ENCODE measurements at places on chromosomes 6 and 20. TPM values are rescaled to one million over a fixed set of nuclear protein-coding genes. Genes with fewer than 3 reads are reported as not detected.

GRCh38 chr6:137926207-137926731 lies 59.2 kb downstream of the TNFAIP3 start:
- DNase-seq, result no peak

Gene PROCR
- 9.5 TPM for total RNA-seq

Gene SOBP
- 15.3 TPM for total RNA-seq

Gene SDC4
- total RNA-seq, result 76.9 TPM

Gene TP53TG5
- total RNA-seq, result 2.1 TPM

GRCh38 chr6:122449069-122449468 lies 22.5 kb downstream of the SERINC1 start:
- no peak for DNase-seq

- DNase-seq, result peak; percentile 29
Observed at GRCh38 chr6:83867527-83868161, 8.2 kb downstream of the CYB5R4 start.

DNA sequence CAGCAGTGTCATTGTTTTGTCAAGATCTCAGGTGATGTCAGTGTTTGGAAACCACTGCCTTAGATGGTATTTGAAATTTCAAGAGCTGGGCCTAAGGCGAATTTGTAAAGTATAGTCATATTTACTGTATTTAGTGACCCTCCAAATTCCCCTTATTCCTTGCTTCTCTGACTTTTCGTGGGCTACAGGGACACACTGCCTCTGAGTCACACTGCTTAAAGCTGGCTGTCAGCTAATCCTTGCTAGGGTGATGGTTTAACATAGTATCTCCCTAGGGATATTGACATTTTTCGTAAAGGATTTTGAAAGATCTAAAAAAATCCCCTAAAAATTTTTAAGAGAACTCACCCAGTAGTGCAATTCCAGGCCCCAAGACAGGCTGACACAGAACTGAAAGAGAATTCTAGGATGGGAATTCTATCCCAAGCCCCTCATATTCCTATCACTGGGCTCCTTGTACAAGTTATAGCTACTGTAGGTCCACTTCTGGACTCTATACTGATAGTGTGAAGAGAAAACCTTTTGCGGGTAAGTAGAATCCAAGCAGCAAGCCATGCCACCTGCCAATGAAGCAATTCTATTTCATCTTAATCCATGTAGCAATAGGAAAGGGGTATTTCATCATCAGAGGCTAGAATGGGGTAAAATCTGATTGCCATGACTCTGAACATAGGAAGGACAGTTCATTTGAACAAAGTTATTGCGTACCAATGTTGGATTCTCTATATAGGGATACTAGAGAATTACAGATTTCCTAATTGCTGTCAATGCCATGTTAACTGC lies 4.3 kb downstream of the BMP6 start:
- DNase-seq, result no peak

DNA sequence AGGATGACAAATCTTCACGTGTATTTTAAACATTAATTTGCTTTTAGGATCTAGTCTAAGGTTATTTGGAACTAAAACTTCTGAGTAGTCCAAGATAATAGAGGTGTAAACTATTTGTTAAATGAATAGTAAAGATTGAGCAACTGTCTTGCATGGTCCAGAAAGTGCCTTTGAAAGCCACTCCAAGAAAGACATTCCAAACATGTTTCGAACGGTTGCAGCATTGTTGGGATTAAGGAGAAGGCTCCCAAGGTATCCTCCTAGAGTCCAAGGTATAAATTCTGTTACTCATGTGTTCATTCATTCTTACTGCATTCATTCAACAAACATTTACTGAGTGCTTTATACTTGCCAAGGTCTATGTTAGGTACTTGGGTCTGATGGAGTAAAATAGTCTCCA lies 28.8 kb upstream of the MYLK2 start:
- DNase-seq, result no peak

- DNase-seq, result peak; percentile 69
Observed at GRCh38 chr6:17167327-17167979, 65.6 kb downstream of the STMND1 start.

Gene IPCEF1
- total RNA-seq, result 1.7 TPM

Gene LST1
- total RNA-seq, result 6.9 TPM

Gene SYNDIG1
- 11.0 TPM for total RNA-seq

- DNase-seq, result no peak
Observed at GRCh38 chr6:16731478-16732051, 29.7 kb downstream of the ATXN1 start.

- no peak for DNase-seq
Observed at GRCh38 chr20:24761220-24762065, 187.6 kb upstream of the CST7 start.

Gene APOBEC2
- 237 TPM for total RNA-seq

Gene KCNK5
- total RNA-seq, result 0.50 TPM

Gene EDEM2
- 9.7 TPM for total RNA-seq

DNA sequence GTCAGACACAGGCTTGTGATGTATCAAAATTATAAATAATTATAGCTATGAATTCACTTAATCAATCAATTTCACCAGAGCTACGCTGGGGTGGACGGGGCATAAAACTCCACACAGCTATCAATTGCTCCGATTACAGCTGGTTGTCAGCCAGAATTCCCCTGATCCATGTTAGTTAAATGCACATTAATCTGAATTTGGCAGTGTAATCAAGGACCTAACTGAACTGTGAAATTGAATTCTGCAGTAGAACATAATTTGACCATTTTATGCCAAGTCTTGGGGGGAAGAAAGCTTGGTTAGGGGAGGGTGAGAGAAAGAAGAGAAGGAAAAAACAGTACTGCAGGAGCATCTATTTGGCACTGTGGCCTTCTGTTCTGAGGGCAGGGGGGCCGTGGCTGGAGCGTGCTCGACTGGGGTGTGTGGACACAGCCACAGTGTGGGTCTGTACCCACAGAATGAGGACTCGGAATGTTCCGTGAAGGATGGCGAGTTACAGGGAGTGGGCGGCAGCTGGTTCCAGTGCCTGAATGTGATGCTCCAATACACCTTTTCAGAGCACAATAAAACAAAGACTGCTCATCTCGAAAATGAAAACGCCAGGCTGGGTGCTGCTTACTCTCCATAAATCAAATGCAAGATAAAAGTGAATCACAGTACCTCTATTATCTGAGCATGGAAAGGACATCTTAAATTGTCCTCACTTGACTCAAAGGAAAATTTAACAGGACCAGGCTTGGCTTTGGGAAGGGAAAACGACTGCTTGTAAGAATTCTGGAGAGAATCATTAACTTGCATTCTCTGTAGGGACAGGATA lies 59.2 kb downstream of the LAMP5 start:
- DNase-seq, result no peak

Gene ZC2HC1B
- not detected for total RNA-seq

Gene NHLRC1
- 1.3 TPM for total RNA-seq

GRCh38 chr20:40689100-40689942 lies at the start of gene MAFB:
Gene MAFB (minus strand): TSS chr20:40689236. CDS start chr20:40688850, 386 bp downstream.
- peak; percentile 98 for DNase-seq

Gene EDN1
- 2.7 TPM for total RNA-seq

- DNase-seq, result no peak
Observed at GRCh38 chr20:17714597-17714996, 14.8 kb downstream of the BANF2 start.

Gene TFEB
- 50.9 TPM for total RNA-seq

Gene PLCG1
- 56.5 TPM for total RNA-seq

DNA sequence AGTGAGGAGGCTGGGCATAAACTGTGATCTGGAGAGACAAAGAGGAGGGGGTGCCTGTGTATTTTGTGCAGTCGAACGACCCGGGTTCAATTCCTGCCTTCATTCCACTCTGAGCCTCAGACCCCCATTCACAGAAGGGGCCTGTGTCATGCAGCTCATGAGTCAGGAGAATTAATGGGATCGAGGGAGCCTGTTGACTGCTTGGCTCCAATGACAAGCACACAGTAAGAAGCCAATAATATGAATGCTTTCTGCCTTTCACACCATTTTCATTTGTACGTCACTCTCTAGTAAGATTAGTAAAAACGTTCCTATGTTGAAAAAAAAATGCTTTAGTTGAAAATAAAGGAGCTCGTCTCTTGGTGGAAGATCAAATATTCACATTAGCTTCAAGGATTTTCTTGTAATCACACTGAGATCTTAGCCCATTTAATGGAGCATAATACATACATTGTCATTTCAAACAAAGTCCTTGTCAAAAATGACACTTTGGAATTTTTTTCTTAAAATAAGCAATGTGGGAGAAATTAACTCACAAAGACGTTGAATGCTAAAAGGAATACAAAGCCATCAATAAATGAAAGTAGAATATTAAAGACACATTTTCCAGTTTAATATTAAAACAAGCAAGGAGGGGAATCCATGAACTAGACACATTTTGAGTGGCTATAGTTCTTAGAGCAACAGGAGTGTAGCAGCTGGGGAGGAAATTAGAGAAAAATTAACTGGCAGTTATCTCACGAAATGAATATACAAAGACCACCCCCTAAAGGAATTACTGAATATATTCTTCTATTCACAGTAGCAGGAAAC lies 246.7 kb upstream of the AFDN start:
- DNase-seq, result no peak

Gene SCGN
- 0.79 TPM for total RNA-seq

Gene SLC32A1
- total RNA-seq, result not detected

GRCh38 chr6:27096834-27097511 lies 150.5 kb upstream of the PRSS16 start:
- no peak for DNase-seq

DNA sequence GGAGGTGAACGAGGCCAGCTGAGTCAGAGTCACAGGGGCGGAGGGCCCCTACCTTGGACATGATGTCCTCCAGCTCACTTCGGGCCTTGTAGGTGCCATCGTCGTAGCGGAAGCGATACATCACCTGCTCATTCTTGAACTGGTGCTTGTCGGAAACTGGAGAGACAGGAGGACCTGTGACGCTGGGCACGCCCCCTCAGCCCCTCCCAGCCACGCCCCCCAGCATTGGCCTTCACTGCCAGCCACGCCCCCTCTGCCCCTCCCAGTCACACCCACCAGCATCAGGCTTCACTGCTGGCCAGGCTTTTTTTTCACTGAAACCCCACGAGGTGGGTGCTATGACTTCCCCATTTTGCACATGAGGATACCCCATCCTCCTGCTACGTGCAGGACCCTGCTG lies 148.2 kb downstream of the PREX1 start:
- DNase-seq, result no peak

GRCh38 chr6:11012976-11013720 lies 31.0 kb downstream of the ELOVL2 start:
- no peak for DNase-seq

Gene CLIC5
- 272 TPM for total RNA-seq

- no peak for DNase-seq
Observed at GRCh38 chr6:74256781-74257180, 560.8 kb downstream of the CD109 start.

- no peak for DNase-seq
Observed at GRCh38 chr20:32110173-32110704, 725 bp downstream of the TM9SF4 start.

DNA sequence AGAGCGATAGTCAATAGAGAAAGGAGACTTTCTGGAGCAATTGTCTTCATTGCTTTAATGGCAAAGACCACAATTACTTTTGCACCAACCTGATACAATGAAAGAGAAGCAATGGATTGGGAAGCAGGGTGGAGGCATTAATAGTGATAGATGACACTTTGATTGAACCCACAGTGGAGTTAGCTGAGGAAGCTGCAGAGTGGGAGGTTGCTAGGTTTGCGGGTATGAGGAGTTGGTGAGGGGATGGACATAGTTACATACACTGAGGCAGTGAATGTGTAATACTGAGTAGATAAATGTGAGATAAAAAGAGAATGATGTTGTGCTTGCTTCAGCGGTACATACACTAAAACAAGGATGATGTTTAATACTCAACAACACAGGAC lies 91.9 kb downstream of the AKAP7 start:
- DNase-seq, result no peak

Gene ELOVL2
- 1.3 TPM for total RNA-seq

DNA sequence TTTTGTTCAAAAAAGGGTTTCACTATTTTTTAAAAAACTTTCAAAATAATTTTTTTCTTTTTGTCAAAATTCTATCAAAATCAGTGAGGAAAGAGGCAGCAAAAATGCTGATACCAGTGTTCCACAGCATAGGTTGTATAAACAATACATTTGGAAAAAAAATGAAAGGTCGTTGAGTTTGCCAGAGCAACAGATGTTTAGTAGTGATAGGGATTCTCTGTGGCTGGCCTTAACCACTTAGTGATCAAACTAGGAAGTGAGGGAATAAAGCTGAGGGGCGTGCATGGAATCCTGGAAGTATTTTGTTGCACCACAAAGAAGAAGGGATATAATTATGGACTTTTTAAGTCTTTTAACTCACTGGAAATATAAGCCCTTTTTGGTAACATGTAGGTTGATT lies 555.3 kb upstream of the CHD6 start:
- no peak for DNase-seq

Gene KIF6
- total RNA-seq, result 0.12 TPM

- DNase-seq, result peak; percentile 29
Observed at GRCh38 chr6:37822851-37823682, 3.5 kb downstream of the ZFAND3 start.

DNA sequence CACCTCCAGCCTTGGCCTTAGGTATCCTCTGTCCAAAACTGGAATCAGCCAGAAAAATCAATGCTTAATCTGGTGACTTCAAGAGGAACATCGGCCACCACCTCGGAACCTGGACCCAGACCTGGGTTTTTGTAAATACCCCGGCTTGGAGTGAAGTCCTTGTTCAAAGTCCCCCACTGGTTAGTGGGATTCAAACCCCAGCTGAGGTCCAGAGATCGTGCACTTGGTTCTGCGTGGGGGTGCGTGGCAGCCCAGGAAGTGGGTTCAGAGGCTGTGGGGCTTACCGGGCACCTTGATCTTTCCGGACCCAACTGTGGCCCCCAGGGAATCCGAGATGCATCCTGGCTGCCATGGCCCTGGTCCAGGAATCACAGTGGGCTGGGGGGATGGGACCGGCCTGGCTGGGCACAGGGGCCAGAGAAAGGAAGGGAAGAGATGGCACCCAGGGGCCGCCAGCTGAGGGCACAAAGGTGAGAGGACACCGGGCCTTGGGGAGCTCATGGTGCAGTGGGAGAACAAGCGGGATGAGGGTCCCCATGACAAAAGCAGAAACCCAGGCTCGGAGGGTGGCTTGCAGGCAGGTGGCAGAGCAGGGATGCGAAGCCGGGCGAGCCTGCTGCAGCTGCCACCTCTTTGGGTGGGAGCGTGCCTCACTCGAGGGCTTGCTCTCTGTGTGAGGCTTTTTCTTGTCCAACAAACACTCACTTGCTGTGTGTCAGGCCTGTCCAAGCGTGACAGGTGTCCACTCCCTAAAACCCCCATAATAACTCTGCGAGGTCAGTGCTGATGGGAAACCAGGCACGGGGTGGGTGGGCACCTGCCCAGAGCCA lies 27.7 kb downstream of the ZBP1 start:
- DNase-seq, result no peak

Gene SCUBE3
- total RNA-seq, result 3.5 TPM

Gene RFX6
- total RNA-seq, result not detected

GRCh38 chr20:51643390-51643789 lies 100.9 kb upstream of the NFATC2 start:
- no peak for DNase-seq

GRCh38 chr6:44011350-44011920 lies 115.8 kb downstream of the MRPL14 start:
- no peak for DNase-seq

- no peak for DNase-seq
Observed at GRCh38 chr6:158938811-158939254, 61.2 kb downstream of the RSPH3 start.

- no peak for DNase-seq
Observed at GRCh38 chr6:31676904-31677303, 4.0 kb downstream of the LY6G5C start.

Gene CD24
- 0.99 TPM for total RNA-seq

Gene TMEM151B
- not detected for total RNA-seq

Gene PRRT1
- total RNA-seq, result 0.27 TPM

Gene C6orf15
- total RNA-seq, result not detected

Gene DNAAF9
- 20.1 TPM for total RNA-seq

Measured in left ventricle myocardium superior (tissue), 1 donor.